Mucosa of descending colon (tissue), 3 donors: ENCODE measurements at places on chromosomes 6 and 20.

- no peak for DNase-seq
These were observed 1.8 kb downstream of the TPD52L1 start for GRCh38 chr6:125155344-125155743.

- DNase-seq = no peak
These were observed 67.6 kb downstream of the SLC22A2 start for GRCh38 chr6:160190973-160191372.

GRCh38 chr6:166573511-166574216, 12.8 kb downstream of the RAMACL start:
- DNase-seq = no peak

GRCh38 chr6:109257494-109257893, 124.8 kb downstream of the CD164 start:
- peak; percentile 41 for DNase-seq

GRCh38 chr6:68053805-68054373, 581.2 kb upstream of the ADGRB3 start:
- DNase-seq = no peak

- DNase-seq = no peak
These were observed 61.7 kb upstream of the EYA4 start for GRCh38 chr6:133179481-133179880.

DNA sequence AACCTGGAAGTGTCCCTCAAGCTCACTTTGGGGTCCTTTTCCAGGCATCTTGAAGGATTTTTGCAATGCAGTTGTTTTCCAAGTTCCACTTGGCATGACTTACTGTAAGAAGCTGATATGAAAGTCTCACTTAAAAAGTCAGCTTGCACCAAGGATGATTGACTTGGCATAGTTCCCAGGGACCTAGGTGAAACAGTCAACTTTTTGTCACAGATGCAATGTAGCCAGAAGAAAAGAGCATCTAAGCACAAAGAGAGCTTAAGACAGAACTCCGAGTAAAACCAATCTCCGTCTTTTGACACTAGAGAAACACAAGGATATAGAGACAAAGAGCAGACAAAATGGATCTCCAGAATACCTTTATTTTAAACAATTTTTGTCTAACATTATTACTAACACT, 2.6 kb upstream of the ZSCAN12 start:
- no peak for DNase-seq

GRCh38 chr6:98254624-98255023, 579.8 kb upstream of the POU3F2 start:
- no peak for DNase-seq

DNA sequence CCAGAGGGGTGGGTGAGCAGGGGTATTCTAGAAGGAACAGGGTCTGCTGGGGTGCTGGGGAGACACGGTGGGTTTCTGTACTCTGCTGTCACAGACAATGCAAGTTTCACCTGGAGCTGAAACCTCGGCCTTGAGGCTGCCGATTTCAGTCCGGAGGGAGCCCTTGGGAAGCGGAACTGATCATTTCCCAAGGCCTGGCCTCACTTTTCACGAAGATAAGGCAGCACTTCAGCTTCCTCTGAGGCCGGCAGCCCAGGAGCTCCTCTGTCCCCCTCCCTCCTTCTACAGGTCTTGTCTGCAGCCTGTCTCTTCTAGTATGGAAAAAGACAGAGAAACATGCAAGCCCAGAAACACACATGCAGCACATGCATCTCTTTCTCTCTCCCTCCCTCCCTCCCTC, 242.1 kb downstream of the CDC5L start:
- DNase-seq = no peak

DNA sequence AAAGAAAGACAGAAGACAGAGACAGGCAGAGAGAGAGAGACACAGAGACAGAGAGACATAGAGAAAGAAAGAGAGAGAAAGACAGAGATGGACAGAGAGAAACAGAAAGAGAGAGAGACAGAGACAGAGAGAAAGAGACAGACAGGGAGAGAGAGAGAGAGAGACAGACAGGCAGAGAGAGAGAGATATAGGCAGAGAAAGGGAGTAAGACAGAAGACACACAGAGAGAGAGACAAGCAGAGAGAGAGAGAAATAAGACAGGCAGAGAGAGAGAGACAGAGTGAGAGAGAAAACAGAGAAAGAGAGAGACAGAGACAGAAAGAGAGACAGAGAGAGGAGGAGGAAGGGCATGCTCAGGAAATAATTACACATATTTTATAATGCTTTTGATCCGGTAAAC, 758.3 kb upstream of the DEFB115 start:
- no peak for DNase-seq

DNA sequence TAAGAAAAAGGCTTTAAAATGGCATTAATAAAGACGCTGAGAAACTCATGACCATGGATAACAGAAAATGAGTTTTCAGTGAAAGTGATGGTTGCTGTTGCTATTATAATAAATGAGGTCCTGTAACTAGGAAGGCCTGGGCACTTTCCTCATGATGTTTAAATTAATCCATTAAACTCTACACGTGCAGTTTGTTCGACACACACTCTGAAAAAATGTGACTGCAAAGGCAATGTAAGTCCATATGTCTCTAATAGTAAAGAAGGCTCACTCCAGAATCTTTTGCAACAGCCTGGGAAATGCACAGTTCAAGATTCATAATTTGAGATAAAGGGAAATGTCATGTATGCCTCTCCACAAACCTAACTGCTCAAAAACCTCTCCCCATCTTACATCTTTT, 153.4 kb downstream of the COL12A1 start:
- DNase-seq = no peak

DNA sequence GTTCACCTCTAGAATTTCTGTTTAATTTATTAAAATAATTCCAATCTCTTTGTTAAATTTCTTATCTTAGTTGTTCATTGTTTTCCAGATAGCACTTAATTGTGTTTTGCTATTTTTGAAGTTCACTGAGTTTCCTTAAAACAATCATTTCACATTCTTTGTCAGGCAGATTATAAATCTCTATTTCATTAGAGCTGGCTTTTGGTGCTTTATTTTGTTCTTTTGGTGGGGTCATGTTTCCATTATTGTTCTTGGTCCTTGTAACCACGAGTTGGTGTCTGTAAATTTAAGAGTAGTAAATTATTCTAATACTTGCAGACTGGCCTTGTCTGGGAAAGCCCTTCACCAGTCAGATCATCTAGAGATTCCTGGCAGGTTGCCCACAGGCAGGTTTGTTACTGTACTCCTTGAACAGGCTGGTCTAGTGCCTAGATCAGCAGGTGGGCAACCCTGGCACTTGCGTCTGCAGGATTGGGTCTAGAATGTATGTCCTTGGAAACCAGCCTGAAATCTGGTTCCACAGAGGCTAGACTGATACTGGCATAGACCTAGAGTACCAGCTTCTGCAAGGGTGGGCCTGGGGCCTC, 110.4 kb downstream of the ADGB start:
- DNase-seq = no peak

- no peak for DNase-seq
These were observed 79.6 kb downstream of the UTRN start for GRCh38 chr6:144364782-144365181.

DNA sequence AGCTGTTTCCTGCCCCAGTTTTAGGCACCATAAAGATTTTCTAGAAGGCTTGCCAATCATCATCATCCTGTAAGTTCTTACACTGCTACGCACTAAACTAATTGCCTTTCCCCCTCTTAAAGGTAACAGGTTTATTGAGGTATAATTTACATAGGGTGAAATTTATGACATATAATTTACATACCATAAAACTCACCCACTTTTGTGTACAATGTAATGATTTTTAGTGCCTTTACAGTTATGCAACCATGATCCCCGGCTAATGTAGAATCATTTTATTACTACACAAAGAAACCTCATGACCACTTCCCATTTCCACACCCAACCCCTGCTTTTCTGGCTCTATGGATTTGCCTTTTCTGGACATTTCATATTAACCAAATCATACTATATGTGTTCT, 21.1 kb downstream of the GCNT2 start:
- DNase-seq = no peak

- DNase-seq = peak; percentile 86
These were observed at the start of gene LZTS3 for GRCh38 chr20:3172933-3173609. TSS of gene LZTS3 (minus strand) at chr20:3173549. CDS start at chr20:3167163, 6,386 bp downstream.

GRCh38 chr6:30364591-30364990, 19.6 kb downstream of the RPP21 start:
- DNase-seq = no peak

- DNase-seq = no peak
These were observed 4.1 kb downstream of the PAQR8 start for GRCh38 chr6:52365866-52366540.

DNA sequence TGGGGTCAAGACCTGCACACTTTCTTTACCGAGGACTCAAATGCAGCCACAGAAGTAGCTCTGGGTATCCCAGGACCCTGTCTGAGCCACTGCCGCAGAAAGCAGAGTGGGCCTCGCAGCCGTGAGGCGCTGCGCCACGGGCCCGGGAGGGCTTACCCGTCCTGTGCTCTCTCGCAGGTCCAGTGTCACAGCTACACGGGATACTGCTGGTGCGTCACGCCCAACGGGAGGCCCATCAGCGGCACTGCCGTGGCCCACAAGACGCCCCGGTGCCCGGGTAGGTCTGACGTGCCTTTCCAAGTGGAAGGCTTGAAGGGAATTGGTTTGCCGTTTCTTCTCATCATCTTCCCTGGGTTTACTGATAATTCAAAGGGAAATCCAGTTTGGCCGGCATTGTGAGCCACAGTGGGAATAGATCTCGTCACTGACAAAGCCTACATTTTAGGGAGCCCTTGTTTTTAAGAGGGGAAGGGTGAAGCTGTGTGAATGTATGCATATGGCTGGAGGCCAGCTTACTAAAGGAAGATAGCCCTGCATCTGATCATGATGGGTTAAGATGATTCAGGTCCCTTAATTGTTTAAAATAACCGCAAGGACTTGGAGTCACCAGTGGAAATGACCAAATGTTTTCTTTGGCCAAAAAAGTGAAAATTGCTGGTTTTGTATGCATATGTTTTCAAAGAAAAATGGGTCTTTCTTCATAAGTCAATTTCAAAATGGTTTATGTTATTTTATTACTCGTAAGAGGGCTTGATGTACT, 86.6 kb downstream of the SMOC2 start:
- no peak for DNase-seq

DNA sequence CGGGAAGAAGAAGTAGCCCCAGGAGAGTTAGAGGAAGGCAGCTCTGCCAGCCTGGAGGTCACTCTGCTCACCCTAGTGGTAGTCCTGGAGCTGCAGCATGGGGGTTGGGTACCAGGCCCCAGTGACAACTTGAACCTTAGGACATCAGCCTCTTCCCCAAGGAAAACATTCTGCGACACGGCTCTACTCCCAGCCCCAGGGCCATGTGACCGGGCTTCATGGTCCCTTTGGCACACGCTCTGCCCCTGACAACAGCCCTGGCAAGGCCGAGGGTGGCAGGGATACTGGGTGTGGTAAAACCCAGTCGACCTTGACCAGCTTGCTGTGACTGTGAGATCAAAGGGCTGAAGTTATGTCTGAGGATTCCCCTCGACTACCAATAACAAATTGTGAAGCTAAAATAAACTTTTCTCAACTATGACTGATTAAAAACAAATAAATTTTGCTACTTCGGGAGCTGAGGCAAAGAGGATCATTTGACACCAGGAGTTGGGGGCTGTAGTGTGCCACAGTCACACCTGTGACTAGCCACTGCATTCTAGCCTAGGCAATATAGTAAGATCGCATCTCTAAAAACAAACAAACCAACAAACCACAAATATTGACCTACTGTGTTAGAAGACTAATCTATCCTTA, 24.4 kb upstream of the ARID1B start:
- peak; percentile 54 for DNase-seq

DNA sequence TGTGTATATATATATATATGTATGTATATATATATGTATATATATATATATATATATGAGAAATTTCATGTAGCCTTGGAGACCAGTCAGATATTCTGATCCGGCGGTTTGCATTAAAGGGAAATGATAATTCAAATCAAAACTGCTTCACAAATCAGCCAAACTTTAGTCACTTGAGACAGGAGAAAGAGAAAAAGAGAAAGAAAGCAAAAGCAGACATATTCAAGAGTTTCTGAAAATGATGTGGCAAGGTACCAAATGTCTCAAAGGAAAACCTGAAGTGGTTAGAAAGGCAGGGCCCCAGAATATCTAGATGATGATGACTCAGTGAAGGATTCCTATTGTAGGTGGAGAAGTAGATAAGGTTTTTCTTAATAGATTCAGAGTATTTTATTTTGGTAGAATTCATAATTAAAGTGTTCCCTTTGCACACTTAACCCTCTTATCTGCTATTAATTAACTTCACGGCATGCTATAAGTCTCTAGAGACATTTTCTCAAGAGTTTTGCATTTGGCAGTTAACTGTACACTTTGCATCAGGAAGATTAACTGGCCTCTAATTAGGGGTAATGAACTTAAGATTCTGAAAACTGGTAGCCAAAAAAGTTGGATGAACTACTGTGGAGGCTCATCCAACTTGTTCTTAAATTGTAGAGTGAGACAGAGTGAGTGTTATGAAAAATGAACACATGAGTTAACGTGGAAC, 50.1 kb upstream of the ASF1A start:
- DNase-seq = no peak

- no peak for DNase-seq
These were observed 207.0 kb upstream of the TCF21 start for GRCh38 chr6:133681891-133682290.

- peak; percentile 77 for DNase-seq
These were observed at the start of gene ZBP1 for GRCh38 chr20:57620274-57620990. TSS of gene ZBP1 (minus strand) at chr20:57620426. CDS start at chr20:57620295, 131 bp downstream.

DNA sequence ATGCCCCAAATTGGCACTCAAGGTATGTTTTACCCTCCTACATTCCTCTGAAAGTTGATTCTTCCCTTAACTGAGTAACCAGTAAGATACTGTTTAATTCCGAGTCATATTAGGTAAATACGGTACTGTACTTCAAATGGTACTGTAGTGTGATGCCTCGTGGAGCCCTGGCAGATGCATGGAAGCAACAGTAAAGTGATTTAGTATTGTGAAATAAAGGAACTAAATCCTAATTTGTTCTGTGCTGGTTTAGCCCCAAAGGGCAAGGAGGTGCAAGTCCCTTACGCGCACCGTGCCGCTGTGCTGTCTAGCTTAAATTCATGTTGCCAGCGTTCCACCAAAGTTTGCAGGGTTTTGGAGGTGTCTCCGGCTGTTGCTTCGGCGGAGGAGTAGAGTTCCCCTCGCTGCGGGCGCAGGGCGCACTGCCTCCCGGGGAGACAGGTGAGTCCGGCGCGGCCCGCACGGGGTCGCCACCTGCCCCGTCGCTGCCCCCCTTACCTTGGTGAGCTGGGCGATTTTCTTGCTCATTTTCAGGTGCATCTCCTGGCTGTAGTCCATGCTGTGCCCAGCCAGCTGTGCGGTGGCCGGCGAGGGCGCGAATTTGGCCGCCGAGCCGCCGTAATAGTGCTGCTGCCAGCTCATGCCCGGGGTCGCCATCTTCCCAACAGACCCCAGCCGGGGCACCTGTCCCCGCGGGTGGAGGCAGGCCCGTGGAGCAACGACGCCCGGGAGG, 655 bp downstream of the FAM184A start:
- peak; percentile 25 for DNase-seq

GRCh38 chr6:131929264-131929663, 21.9 kb downstream of the CCN2 start:
- DNase-seq = no peak

- no peak for DNase-seq
These were observed 24.6 kb upstream of the TNFRSF21 start for GRCh38 chr6:47334334-47334733.

- DNase-seq = no peak
These were observed 59.4 kb downstream of the GINS1 start for GRCh38 chr20:25466846-25467245.
